ENCODE measurements at places on chromosomes 12 and 14.

DNA sequence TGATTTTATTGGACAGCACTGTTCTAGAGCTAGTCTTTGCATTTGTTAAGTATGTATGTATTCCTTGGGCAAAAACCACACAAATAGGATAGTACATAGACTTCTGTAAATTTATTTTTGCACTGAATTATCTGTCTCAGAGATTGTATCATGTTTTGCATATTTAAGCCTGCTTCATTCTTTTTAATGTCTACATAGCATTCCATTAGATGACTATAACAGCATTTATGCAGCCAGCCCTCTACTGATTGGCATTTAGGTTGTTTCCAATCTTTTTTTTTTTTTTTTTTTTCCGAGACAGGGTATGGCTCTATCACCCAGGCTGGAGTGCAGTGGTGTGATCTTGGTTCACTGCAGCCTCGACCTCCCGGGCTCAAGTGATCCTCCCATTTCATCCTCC is 34.5 kb downstream of the SYNDIG1L start:
- peak; percentile 23 for DNase-seq

- DNase-seq = no peak
These were observed 323.7 kb downstream of the PAWR start for GRCh38 chr12:79367032-79367589.

- DNase-seq = no peak
These were observed 362.2 kb downstream of the CCDC91 start for GRCh38 chr12:28552251-28552970.

GRCh38 chr12:58583940-58584339 is 336.4 kb downstream of the LRIG3 start:
- no peak for DNase-seq

- no peak for DNase-seq
These were observed 83.2 kb downstream of the RMST start for GRCh38 chr12:97545804-97546203.

- DNase-seq = peak; percentile 49
These were observed 16.8 kb downstream of the SCAF11 start for GRCh38 chr12:45973526-45973925.

GRCh38 chr14:62097072-62097471 is 334.9 kb downstream of the SNAPC1 start:
- DNase-seq = no peak

- no peak for DNase-seq
These were observed 29.4 kb downstream of the ANAPC7 start for GRCh38 chr12:110373962-110374611.

- no peak for DNase-seq
These were observed 83.0 kb downstream of the PPM1A start for GRCh38 chr14:60332046-60332399.

GRCh38 chr12:14836336-14837210 is 6.8 kb downstream of the ART4 start:
- DNase-seq = peak; percentile 95

DNA sequence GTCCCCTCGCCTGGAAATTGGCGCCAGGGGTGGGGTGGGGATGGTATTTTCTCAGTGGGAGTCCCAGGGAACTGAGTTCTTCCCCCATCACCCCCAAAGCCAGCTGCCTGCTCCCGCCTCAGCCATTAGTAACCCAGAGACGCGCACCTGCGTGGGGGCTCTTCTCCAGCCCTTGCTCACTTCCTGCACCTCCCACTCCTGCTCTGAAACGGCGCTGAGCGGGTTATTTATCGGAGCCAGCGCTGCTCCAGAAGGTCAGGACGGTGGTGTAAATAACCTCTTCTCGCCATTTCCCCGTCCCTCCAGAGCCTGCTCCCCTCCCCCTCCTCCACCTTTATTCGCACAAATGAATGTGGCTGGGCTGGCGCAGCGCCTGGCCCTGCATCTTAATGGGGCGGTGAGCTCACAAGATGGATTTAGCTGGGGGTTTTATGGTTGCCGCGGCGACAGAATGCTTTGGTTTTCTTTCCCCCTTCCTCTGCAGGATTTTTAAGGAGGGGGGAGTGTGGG is 12.2 kb downstream of the GPR84 start:
- DNase-seq = peak; percentile 77

DNA sequence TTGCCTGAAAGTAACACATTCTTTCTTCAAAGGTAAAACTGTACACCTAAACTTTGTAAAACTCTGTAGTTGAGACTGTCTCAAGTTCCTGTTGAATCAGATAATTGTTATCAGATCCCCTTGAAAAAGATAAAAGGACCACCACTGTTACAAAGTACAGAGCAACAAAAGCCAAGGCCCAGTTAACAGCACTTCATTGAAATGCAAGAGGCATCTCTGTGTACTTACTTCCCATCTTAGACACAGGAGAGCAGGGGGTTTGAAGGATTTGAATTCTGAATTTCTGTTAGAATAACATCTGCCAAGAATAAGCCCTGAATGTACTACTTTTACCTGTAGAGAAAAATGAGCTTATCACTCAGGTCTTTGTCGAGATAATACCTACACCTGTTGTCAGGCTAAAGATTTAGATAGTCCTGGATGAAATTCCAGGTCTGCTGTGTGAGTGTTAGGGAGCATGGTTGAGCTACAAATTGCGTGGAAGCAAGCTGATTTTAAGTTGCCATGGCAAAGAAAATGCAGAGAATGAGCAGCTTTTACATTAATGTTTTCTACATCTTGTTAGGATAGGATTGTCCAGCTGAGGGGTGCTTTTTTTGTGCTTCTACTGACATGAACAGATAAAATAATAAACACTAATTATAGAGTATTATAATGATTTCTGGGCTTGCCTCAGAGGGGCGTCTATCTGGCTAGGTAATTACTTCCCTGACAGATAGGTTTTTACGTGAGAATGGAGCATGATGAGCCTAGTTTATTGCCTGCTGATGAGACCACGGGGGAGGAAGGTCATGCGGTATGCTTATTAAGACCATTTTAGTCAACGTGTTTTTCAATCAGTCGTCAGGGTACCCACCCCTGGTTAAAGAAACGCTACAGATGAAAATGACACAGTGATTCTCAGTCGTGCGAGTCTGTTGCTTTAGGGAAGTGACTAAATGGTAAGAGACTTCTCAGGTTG is 309.2 kb downstream of the PAWR start:
- DNase-seq = no peak

DNA sequence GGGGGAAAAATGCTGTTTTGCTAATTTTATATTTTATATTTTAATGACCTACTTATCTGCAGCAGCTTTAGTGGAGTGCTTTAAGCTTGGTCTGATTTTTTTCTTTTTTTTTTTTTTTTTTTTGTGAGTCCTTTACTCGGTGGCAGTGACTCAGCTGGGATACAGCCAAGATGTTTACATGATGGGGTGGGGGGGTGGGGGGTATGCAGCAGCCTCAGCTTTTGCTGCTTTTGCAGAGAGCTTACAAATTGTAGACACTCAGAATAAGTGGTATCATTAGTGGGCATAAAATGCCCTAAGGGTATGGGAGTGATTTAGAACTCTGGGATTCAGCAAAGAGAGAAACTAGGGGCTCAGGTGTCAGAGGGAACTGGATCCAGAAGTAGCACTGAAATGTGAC is 38.2 kb upstream of the ARHGAP5 start:
- peak; percentile 29 for DNase-seq

- DNase-seq = no peak
These were observed 5.1 kb downstream of the TRMT61A start for GRCh38 chr14:103533999-103534575.

DNA sequence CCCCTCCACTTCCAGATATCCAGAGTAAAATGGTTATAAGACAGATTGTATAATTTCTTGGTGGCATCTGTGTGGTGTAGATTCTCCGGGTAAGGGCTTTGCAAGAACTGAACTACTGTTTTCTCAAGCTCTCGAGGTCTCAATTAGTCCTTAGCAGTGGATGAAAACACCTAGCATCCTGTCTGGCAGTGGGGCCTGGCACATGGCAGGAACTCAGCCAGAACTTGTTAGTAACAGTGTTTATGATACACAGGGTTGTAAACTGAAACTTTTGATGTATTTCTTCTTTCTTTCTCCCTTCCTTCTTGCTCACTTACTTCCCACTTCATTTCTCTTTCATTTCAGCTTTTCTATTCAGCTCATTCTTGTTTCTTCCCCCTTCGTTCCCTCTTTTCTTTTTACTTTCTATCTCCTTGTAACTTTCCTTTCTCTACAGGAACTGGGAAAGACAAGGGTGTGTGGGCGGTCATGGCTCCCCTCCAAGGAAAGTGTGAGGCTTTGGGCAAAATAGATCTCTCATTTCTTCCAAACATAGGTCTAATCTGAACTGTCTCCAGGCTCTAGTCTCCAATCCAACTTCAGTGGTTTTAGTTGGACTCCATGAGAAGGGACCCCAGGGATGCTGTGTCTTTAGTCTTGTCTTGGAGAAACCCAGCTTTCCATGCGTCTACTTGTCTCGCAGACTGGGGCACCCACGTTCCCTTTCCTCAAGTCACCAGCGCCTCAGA is 159.7 kb downstream of the PAH start:
- no peak for DNase-seq

- DNase-seq = peak; percentile 73
These were observed 32.9 kb downstream of the DMAC2L start for GRCh38 chr14:50344876-50345563.

GRCh38 chr14:79586989-79587598 is 624.2 kb downstream of the DIO2 start:
- no peak for DNase-seq

GRCh38 chr14:95516554-95517181 is at the start of gene SYNE3:
TSS of gene SYNE3 (minus strand) at chr14:95516650. CDS start at chr14:95475821, 40,829 bp downstream.
- no peak for DNase-seq

GRCh38 chr12:122571821-122572220 is 44.8 kb downstream of the KNTC1 start:
- DNase-seq = no peak

GRCh38 chr12:30753751-30754382 is 884 bp downstream of the CAPRIN2 start:
- DNase-seq = peak; percentile 20

GRCh38 chr14:65035049-65035448 is 48.4 kb downstream of the FNTB start:
- no peak for DNase-seq

- DNase-seq = no peak
These were observed 6.4 kb downstream of the MBD6 start for GRCh38 chr12:57528831-57529555.

DNA sequence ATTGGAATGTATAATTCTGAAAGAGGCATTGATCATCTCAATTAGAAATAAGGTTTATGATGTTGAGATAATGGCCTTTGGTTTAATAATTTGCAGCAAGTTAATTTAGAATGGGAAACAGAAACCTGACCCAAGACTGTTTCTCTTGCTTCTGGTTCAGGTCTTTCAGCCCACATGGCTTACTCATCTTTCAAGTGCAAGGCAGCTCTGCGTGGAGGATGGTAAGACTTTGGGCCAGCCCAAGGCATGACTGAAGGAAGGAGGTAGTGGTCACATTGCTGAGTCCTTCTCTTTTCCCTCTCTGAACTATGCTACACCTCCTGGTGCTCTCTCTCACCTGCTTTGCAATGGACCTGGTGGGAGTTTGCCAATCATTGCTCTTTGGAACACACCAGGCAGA is 98.7 kb downstream of the CAND1 start:
- peak; percentile 26 for DNase-seq

- DNase-seq = peak; percentile 57
These were observed 13.5 kb downstream of the AMN1 start for GRCh38 chr12:31715283-31715825.

GRCh38 chr12:80690513-80690912 is 16.9 kb upstream of the MYF6 start:
- no peak for DNase-seq

- DNase-seq = no peak
These were observed 138.1 kb upstream of the PLXNC1 start for GRCh38 chr12:94010307-94010706.

GRCh38 chr12:75913502-75914351 is 117.8 kb downstream of the PHLDA1 start:
- DNase-seq = no peak

- peak; percentile 70 for DNase-seq
These were observed 10.2 kb upstream of the BHLHE41 start for GRCh38 chr12:26135010-26135420.

GRCh38 chr12:11130999-11131398 is 3.4 kb downstream of the TAS2R30 start:
- no peak for DNase-seq

DNA sequence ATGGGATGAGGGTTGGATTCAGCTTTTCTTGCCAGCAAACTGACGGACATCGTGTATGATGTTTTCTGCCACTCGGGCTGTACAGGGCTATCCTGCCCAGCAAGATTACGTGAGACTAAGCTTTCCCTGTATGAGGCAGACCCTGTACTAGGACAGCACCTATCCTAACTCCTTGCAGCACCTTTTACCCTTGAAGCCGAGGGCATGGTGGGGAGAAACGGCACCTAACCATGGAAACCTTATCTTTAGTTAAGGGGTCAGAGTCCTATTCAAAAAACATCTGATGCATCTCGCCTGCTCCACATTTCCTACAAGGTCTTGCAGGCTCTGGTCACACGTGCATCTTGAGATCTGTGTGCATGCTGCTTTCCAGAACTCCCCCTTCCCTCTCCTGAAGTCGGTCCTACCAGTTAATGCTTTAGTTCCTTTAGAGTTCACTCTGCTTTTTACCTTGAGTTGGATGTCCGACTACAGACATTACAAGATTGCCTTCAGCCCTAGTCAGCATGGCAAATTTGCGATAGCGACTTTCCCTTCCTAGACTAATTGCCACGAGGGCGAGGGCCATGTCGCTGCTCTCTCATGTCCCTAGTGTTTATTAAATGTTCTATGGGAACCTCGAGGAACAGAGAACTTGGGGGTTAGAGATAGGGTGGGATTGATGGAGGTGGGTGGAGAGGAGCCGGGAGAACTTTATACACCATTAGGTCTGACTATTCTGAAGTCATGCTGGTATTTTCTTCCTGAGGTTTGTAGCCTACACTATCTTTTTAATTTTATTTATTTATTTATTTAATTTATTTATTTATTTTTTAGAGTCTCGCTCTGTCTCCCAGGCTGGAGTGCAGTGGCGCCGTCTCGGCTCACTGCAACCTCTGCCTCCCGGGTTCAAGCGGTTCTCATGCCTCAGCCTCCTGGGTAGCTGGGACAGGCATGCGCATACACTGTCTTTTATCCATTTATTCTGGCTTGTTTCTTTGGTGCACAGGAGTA is 6.6 kb downstream of the RAN start:
- DNase-seq = no peak

GRCh38 chr12:29103539-29103974 is 45.5 kb upstream of the FAR2 start:
- no peak for DNase-seq

DNA sequence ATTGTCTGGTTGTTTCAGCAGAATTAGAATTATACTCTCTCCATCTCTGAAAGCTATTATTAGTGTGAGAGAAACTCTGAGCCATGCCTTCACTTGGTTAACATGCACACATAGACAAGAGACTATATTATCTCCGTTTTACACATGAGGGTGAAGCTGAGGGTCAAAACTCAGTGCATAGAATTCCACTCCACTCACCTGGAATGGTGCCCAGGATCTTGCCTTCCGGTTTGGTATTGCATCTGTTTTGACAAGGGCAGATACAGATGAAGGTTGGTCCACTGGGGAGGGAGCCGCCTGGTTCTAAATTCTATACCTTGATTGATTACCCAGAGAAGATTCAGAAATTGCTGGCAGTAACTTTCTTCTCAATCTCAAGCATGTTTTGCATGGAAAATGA is 149.5 kb upstream of the PELI2 start:
- DNase-seq = no peak

Data from iris pigment epithelial cell (primary cell).